ENCODE measurements at places on chromosomes 5 and 9. TPM values are rescaled to one million over a fixed set of nuclear protein-coding genes. Genes with fewer than 3 reads are reported as not detected.

- no peak for DNase-seq
Measured at GRCh38 chr5:56670916-56671315, 144.4 kb upstream of the MAP3K1 start.

DNA sequence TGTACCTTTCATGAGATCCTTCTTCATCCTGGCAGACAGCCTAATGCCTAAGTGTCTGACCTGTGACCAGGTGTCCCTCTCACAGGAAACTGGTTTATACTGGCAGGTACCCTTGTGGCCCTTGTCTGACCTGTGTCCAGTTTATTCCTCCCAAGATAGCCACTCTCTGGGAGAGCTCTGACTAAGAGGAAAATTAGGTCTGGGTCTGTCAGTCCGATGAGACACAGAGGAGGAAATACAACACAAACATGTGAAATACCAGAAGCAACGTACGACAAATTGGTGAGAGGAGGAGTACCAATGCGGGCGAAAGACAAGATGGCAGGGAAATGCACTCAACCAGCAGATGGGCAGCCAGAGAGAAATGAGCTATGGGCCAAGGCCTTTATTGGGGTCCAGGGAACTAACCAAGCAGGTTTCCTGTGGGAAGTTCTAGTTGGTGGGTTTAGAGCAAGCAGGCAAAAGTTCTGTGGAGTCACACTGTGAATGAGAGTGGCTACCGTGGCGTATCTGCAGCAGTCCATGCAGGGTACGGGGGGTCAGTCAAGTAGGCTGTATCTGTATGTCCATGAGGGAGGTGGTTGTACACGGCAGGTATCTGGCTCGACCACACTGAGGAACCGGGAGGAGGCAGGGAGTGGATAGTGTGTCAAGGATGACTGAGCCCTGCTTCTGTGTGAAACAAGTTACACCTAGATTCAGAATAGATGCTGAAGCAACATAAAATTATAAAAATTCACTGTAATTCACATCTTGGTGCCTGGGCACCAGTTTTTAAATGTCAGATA lies 109.0 kb downstream of the MLLT3 start:
- DNase-seq, result no peak

DNA sequence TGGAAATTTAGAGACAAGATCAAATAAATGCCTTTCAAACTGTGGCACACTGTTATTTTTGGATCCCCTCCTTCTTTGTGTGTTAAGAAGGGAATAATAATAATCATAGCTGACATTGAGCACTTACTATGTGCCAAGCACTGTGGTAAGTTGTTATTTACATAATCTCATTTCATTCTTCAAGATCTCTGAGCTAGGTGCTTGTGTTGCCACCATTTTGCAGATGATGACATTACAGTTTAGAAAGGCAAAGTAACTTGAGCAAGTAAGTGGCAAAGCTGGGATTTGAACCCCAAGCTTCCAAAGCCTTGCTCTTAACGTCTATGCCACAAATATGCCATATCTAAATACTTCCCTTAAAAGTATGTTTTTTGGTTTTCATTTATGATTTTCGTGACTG lies 121.8 kb upstream of the TMEM161B start:
- DNase-seq, result no peak

- no peak for DNase-seq
Measured at GRCh38 chr9:35518981-35519679, 29.2 kb downstream of the RUSC2 start.

DNA sequence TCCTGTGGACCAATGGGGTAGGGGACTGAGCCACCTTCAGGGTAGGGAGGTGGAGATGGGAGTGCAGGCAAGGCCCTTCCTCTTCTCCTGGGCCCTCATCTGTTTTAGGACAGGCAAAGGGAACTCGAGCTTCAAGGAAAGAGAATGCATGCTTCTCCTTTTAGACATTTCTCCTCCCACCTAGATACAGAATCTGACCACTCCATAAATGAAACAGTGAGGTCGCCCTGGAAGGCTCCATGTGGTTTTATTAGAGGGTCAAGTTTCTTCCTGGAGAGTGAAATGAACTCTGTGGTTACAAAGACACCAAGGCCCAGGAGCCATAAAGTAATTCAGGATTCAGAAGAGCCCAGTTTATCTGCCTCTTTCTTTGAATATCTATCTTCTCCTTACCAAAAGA lies 14.9 kb downstream of the LHFPL2 start:
- no peak for DNase-seq

The CNTFR gene
- 6.4 TPM for total RNA-seq

The PHF24 gene
- 0.22 TPM for total RNA-seq

DNA sequence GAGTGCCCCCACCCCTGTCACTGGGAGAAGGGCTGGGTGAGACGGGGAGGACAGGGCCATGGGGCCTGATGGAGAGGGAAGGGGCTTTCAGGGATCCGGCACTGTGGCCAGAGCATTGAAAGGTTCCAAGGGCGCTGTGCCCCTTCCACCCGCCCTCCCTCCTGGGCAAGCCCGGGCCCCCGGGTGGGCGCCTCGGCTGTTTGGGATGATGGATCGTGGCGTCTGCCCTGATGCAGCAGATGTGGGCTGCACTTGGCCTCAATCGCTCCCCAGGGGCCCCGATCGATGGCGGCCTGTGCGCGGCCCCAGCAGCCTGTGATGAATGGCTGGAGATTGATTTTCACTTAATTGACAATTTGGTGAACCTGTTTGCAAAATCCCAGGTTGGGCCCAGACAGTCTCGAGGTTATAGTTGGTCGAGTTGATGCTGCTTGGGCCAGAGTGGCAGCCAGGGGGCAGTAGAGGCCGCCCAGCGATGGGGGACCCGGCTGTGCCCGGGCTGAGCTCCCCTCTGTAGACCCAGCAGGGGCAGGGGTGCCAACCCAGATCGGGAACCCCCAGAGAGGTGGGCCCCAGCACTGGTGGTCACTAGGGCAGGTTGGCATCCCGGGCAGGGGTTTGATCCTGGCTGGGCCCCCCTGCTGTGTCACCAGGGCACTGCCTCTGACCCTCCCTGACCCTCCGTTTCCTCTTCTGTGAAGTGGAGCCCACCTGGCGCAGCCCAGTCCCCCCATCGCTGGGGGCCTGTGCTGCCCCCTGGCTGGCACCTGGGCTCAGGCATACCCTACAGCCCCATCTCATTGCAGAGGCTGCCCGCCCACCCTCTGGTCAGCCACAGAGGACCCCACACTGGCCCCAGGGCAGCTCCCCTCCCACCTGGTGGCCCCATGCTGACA lies 34.7 kb downstream of the LHX3 start:
- no peak for DNase-seq

All from left colon (tissue), 2 donors.